ENCODE measurements at places on chromosomes 5 and 9.

DNA sequence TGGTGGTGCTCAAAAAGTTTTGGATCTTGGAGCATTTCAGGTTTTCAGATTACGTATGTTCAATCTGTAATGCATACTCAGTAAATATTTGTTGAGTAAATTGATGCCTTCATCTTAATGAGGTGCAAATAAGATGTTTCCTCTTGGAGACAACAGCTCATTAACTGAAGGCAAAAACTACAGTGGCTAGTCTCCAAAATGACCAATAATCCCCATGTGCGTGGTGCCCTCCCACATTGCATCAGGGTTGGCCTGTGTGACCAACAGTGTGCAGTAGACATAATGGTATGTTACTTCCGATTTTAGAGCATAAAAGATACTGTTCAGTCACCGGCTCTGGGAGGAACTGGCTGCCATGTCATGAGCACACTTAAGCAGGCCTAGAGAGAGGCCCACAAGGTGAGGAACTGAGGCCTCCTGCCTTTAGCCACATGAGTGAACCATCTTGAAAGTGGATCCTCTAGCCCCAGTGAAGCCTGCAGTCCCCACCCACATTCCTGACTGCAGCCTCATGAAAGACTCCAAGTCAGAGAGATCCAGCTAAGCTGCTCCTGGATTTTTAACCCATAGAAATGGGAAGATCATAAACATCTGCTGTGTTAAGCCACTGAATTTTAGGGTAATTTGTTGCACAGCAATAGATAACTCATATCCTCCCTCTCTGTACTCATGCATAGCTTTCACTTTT is 55.7 kb downstream of the LIFR start:
- no peak for DNase-seq

GRCh38 chr5:151083081-151083676 is 2.3 kb upstream of the TNIP1 start:
- no peak for DNase-seq

GRCh38 chr5:82570-82969 is 9.4 kb upstream of the PLEKHG4B start:
- no peak for DNase-seq

DNA sequence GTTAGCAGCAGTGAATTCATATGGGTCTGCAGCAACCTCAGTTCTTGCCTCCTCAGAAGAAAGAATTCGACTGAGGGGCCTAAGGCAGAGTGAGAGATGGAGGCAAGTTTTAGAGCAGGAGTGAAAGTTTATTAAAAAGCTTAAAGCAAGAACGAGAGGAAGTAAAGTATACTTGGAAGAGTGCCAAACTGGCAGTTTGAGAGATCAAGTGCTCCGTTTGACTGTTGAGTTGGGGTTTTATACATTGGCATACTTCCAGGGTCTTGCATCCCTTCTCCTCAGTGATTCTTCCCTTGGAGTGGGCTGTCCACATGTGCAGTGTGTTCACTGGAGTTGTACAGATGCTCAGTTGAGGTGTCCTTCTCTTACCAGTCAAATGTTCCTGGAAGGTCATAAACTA is 203.6 kb downstream of the SPATA31D1 start:
- DNase-seq = no peak

DNA sequence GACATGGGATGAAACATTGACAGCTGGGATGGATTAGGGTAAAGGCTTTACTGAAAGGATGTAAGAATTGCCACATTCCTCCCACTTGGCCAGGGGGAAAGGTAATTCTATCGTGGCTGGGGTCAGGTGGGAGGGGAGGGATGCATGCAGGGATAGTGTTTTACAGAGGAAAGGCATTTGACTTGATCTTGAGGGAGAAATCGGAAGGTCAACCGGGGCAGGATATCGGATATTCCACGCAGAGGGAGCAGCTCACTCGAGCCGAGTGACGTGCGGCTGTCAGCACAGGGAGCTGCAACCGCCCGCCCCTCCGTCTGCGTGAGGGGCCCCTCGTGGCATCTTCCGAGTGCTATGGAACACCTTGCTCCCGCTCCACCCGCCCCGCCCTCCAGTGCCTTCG is 63.4 kb upstream of the ADAMTS2 start:
- DNase-seq = no peak

DNA sequence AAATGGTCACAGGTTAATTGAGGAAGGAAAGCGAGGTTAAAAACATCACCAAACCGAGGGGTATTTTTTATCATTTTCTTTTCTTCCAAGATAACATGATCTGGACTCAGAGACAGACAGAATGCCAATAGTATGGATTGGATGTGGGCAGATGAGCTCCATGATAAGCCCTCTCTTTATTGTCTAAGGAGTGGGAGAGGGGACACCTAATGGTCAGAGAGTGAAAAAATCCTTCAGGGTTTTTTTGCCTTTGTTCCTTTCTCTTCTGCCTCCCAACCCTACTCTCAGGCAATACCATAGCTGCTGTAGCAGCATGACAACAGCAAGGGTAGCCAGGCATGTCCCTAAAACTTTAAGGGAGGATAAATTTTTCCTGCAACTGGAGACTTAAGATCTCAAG is 94.7 kb downstream of the DIRAS2 start:
- DNase-seq = no peak

- no peak for DNase-seq
These were observed 624 bp upstream of the RETREG1 start for GRCh38 chr5:16617274-16617968.

GRCh38 chr9:135928074-135928730 is 20.9 kb upstream of the CAMSAP1 start:
- no peak for DNase-seq

- DNase-seq = no peak
These were observed 17.2 kb upstream of the EFNA5 start for GRCh38 chr5:107687937-107688336.

DNA sequence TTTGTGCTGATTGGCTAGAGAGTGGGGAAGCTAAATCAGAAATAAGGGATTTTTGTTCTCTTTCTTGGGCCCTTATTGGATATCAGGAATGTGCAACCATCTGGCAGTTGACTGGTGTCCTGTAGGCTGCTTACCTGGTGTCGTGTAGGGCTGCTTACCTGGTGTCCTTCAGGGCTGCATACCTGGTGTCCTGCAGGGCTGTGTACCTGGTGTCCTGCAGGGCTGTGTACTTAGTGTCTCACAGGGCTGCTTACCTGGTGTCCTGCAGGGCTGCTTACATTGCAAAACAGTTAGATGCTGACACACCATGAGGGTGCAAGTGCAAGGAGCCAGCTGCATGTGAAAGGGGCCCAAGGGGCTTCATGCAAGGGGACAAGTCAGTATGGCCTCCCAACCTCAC is 249.3 kb downstream of the ICE1 start:
- peak; percentile 20 for DNase-seq

DNA sequence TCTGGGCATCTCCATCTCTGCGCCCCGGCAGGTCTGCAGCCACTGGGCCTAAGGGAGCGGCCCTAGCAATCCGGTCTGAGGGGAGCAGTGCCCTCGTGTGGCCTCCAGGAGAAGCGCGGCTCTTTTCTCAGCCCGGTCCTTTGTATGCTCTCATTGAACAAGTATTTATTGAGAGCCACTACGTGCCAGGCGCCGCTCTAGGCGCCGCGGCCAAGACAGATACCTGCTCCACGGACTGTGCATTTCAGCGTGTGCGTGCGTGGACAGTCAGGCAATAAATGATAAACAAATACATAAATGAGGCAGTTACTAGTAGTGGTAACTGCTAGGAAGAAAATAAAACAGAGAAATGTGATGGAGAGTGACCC is 2.3 kb upstream of the SLC4A9 start:
- DNase-seq = peak; percentile 87

GRCh38 chr5:42163083-42163482 is 238.0 kb downstream of the FBXO4 start:
- no peak for DNase-seq

- DNase-seq = no peak
These were observed 36.7 kb upstream of the CCDC112 start for GRCh38 chr5:115333164-115333563.

DNA sequence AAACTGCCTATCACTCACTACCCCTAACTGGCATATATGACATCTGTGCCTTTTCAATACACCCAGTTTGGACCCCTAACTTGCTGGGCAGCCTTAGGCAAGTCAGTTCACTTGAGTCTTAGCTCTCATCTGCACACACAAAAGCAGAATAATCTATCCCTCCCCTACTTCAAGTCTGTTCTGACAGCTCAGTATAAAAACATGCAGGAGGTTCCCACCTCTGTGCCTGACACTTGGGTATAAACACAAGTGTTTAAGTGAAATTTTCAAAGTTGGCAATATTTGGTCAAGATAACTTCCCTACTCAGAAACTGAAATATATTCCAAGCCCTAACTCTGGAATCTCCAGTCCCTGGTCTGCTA is 12.6 kb downstream of the HNRNPH1 start:
- peak; percentile 2 for DNase-seq

- no peak for DNase-seq
These were observed 618.8 kb downstream of the HINT1 start for GRCh38 chr5:130546211-130546610.

DNA sequence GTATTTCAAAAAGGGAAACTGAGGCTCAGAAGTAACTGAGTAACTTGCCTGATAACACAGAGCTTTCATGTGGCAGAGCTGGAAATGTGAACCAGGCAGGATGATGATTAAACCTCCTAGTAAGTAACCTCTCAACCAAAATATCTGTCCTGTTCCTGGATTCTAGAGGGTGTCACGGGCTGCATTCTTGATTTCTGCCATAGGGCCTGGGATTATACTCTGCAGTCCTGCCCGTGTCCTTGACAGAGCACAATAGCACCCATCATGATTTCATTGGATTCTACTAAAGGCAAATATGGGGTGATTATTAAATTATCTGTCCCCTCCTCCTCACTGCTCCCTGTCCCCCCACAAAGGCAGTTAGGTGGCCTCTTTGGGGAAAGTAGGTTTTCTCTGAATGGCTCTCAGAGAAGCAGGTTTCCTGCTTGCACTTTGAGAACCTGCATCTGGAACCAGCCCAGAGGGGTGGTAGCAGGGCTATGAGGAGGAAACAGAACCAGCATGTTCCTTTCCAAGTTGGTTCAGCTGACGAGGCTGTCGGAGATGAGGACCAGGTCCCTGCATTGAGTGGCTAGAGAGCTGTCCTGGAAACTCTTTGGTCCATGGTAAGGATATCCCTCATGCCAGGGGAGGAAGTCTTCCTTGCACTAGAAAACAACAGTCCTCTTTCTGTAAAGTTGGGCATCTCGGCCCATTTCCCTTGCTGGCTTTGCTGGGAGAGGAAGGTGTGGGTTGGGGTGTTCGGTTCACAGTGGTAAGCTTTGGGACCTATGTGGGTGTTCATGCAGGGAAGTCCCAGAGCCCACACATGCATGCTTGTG is 36.6 kb downstream of the PPARGC1B start:
- no peak for DNase-seq

All from WTC11 (cell line).